ENCODE measurements at places on chromosomes 6 and 20. TPM values are rescaled to one million over a fixed set of nuclear protein-coding genes. Genes with fewer than 3 reads are reported as not detected.

LY6G5B gene
- 20.1 TPM for total RNA-seq

PEX3 gene
- 30.9 TPM for total RNA-seq

SERAC1 gene
- 6.9 TPM for total RNA-seq

ZBTB46 gene
- 0.25 TPM for total RNA-seq

LHFPL5 gene
- not detected for total RNA-seq

DNAJC5 gene
- total RNA-seq, result 40.3 TPM

DAAM2 gene
- total RNA-seq, result not detected

PNLDC1 gene
- total RNA-seq, result 0.57 TPM

MACROD2 gene
- not detected for total RNA-seq

OR12D3 gene
- not detected for total RNA-seq

MYB gene
- total RNA-seq, result 29.1 TPM

CST5 gene
- total RNA-seq, result not detected

Measured in activated CD8-positive, alpha-beta memory T cell treated with anti-CD3 and anti-CD28 coated beads for 36 hours (primary cell).